NCI-H146 (cell line): ENCODE measurements at places on chromosomes 13 and 19.
A peak's percentile ranks its signal among the peaks of the same experiment; 100 is the strongest.

GRCh38 chr13:48249018-48249417, 16.0 kb downstream of the ITM2B start:
- no peak for DNase-seq

DNA sequence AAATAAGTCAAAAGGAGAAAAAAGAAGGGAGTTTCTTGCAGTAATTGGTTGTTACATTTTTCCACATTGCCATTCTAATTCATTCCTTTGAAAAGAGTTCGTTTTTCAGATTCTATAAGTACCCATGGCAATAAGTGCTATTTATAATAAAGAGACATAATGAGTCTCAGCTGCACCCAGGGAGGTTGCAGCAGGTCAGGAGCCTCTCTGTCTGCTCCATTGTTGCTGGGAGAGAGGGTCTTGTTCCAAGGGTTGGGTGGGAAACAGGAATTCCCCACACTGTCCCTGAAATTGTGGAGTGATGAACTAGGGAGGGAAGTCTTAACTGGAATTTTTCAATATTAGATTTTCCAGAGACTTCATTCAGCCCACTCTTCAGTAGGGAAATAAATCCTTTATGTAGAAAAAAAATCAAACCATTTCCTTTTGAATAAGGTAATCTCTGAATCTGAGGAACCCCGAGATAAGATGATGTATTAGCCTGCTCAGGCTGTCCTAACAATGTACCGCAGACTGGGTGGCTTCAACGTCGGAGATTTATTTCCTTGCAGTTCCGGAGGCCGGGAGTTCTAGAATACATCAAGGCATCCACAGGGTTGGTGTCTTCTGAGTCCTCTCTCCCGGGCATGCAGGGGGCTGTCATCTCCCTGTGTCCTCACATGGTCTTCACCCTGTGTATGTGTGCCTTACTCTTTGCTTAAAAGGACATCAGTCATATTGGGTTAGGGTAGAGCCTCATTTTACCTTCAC, 342.7 kb upstream of the TMTC4 start:
- DNase-seq, result no peak

DNA sequence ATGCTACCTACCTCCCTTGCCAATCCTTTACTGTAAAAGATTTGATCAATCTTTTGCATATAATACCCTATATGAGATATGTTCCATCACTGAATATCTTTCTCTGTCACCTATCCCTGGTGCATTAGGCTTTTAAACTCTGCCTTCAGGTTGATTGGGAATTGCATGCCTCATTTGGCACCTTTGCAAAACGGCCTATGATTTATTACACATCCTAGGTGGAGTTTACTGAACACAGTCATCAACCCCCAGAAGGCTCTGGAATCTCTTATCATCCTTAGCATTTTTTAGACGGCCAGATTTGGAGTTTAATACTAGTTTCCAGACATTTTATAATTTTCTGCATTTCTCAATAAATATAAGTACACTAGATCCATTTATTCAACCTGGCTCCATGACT, 448.4 kb upstream of the SLC10A2 start:
- DNase-seq, result no peak

DNA sequence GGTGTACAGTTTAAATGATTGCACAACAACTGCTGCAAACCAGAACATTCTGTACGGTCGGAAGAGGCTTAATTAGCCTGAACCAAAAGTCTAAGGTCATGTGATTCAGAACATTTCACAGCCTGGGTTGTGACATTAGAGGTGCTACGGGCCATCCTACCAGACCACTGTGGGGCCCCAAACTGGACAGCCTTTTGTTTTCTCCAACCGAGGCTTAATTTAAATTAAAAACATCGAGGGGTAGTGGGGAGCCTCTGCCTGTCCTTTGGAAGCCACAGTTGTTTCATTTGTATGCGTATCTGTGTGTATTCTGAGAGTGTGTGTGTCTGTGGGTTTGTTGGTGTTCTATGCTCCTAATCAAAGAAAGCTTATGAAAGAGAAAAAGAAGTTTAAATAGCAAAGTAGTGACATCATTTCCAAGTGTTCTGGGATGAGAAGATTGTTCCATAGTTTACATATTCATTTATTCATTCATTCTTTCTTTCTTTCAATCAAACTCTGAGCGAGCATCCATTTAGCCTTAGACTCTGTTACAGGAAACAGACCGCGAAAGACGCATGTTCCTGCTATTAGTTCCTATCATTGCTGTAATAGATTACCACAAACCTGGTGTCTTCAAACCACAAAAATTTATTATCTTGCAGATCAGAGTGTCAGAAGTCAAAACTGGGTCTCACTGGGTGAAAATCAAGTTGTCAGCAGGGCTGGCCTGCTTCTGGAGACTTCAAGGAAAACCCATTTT, 444.8 kb downstream of the FOXO1 start:
- no peak for DNase-seq

DNA sequence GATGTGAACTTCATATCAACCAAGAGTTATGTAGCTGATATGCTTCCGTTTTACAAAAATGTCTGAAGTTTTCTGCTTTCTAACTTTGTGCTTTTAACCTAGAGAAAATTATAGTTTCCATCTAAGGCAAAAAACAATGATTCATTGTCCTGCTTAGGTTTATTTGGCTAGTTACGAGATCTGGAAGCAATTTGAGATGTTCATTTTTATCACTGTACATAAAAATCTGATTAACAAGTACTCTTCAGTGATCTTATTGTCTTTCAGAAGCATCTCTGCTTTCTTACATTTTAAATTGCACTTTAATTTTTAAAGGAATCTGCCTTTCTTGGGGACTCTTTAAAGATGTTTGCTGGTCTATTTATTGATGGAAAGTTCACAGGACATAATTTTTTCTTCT, 188.1 kb downstream of the RFC3 start:
- DNase-seq, result no peak

DNA sequence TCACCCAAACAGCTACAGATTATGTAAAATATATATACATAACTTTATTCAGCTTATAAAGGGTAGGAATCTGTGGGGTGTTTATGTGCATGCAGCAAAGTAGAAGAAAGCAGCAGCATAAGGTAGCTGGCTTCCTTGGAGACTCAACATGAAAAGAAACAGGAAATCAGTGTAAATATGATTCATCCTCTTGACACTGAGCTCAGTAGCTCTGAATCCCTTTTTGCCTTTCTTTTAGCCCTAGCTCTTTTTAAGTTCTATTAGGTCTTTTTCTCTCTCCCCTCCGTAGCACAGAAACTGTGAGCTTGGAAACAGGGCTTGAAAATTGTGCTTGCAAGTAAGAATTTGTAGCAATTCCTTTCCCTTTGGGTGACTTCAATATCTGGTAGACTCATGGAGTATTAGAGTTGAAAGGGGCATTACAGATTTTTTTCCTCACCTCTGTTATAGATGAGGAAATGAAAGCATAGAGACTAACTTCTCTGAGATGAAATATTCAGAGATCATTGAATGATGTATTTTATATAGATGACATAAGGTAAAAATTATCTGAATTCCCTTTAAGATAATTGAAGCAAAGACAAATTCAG, 314.4 kb downstream of the PCDH9 start:
- no peak for DNase-seq

DNA sequence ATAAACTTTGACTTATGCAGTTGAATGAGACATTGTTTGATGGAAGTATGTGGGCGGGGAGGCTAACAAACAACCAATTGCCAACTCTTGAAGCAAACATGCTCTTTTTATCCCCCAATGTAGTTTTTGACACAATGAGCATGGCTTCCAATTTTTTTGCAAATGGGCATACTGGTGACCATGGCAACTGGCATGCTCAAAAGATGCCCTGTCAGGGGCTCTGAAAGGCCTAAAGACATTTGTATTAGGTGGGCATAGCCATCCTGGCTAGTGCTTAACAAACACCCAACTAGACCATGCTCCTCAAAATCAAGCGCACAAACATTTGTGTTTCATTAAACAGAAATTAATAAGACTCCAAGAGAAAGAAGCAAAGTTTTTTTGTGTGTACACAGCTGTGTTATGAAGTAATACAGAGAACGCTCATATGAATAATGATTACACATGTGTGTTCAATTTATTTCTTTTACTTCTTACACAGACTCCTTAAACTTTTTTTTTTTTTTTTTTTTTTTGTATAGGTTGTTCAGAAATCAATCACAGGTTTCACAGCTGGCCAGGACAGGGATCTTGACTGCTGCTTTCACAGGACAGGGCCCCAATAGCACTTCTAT, 95.6 kb downstream of the DLEU7 start:
- no peak for DNase-seq

- no peak for DNase-seq
Observed at GRCh38 chr13:98397221-98397620, 179.7 kb downstream of the STK24 start.

- no peak for DNase-seq
Observed at GRCh38 chr19:39568604-39569003, 28.6 kb upstream of the EID2 start.

DNA sequence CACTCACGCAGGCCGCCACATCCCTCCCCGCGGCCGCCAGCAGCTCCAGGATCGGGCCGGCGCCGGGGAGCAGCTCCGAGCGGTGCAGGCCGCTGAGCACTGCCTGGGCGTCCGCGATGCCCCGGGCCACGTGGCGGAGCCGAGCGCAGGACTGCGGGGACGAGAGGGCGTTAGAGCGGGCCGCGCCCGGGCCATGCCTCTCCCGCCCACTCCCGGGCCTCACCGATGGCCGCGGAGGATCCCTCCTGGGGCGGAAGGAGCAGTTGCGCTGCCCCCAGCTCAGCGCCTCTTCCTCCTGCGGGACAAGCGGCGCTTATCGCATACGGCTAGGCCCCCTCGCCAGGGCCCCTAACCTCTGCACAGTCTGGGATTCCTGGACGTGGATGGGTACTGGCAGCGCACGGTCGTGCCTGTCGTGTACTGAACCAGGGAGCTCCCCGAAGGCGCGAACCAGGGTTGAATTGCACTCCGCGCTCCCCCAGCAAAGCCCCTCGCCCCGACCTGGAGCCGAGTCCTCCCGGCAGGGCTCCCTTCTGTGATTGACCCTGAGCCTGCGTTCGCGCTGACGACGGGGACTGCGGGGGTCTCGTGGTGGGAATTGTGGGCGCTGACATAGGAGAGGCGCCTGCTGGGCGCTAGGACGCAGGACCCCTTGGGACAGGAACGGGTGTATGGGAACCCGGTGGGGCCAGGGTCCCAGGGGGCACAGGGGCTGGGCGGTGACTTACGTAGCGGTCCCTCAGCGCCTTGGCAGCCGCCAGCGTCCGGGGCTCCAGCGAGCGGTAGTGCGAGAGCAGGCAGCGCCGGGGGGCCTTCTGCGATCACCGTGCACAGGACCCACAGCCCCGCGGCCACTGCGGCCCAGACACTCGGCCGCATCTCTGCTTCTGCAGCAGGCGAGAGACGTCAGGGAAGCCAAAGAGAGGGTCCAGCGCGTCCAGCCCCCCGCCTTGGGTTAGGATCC, 673 bp downstream of the IFNL4 start:
- peak; percentile 21 for DNase-seq

- no peak for DNase-seq
Observed at GRCh38 chr19:34120846-34121639, 51.3 kb upstream of the LSM14A start.

- DNase-seq, result no peak
Observed at GRCh38 chr19:13011653-13012389, 16.5 kb downstream of the NFIX start.

DNA sequence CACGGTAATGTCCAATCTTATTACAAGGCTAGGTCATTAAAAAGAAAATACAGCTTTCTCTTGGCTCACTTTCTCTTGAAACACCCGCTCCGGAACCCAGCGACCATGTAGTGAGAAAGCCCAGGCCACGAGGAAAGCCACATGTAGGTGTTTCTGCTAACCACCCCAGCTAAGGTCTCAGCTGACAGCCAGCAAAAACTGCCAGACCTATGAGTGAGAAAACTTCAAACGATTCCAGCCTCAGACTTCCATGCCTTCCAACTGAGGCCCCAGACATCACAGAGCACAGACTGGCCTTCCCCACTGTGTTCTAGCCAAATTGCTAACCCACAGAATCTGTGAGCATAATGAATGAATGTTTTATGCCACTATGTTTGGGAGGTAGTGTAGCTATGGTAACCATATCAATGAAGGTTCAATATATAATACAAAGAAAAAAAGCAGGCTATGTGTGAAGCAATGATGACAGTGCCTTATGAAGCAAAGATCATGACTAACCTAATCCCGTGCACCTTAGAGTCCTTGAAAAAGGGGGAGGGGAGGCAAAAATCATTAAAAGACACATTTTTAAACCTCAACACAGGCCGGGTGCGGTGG, 11.9 kb upstream of the TPTE2 start:
- no peak for DNase-seq

- DNase-seq, result no peak
Observed at GRCh38 chr13:35914662-35915061, 216.5 kb downstream of the DCLK1 start.

DNA sequence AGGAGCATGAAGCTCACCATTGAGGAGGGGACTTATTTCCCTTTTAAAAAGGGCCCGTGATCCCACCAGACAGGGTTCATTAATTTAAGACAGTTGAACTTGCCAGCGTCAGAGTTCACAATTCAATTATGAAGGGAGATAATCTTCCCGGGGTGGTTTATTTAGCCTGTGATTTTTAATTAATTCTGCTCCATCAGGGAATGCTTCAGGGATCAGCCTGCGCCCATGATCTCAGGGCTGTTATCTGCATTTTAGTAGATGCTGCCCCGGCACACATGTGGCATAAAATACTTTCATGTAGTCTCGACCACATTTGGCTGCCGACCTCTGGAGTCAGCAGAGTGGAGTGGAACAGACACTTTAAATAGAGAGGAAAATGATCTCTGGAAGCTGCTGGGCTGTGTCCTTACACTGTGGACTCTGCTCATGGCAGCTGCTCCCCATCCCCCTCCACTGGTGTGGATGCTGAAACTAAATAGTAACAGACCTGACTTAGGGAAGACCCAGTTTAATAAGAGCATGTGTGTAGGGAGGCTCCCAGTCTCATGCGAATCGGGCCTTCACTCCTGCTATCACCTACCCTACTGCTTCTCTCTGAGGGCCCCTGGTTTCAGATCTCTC, 256.9 kb downstream of the TEX29 start:
- DNase-seq, result peak; percentile 73

DNA sequence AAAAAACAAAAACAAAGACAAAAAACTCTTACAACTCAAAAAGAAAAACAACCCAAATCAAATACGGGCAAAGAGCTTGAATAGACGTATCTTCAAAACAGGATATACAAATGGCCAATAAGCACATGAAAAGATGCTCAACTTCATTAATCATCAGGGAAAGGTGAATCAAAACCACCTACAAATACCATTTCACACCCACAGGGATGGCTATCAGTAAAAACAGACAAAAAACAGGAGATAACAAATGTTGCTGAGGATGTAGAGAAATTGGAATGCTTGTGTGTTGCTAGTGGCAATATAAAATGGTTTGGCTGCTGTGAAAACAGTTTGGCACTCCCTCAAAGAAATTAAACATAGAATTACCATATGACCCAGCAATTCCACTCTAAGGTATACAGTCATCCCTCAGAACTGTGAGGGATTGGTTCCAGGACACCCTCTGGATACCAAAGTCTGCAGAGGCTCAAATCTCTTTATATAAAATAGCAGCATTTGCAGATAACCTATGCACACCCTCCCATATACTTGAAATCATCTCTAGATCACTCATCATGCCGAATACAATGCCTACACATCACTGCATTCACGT, 29.7 kb downstream of the MLLT1 start:
- DNase-seq, result no peak
